ENCODE measurements at places on chromosomes 7 and 10.

- ATAC-seq = no peak
Measured at GRCh38 chr10:32692174-32692573, 246.2 kb downstream of the CCDC7 start.

GRCh38 chr7:4123823-4124222 is 558.3 kb upstream of the FOXK1 start:
- ATAC-seq = no peak

GRCh38 chr7:84589012-84589411 is 394.4 kb upstream of the SEMA3A start:
- ATAC-seq = no peak

- no peak for ATAC-seq
Measured at GRCh38 chr7:38027884-38028455, 107.5 kb downstream of the EPDR1 start.

- no peak for ATAC-seq
Measured at GRCh38 chr7:47392241-47392759, 189.6 kb downstream of the TNS3 start.

GRCh38 chr10:127937915-127938463 is 31.1 kb downstream of the PTPRE start:
- ATAC-seq = no peak

DNA sequence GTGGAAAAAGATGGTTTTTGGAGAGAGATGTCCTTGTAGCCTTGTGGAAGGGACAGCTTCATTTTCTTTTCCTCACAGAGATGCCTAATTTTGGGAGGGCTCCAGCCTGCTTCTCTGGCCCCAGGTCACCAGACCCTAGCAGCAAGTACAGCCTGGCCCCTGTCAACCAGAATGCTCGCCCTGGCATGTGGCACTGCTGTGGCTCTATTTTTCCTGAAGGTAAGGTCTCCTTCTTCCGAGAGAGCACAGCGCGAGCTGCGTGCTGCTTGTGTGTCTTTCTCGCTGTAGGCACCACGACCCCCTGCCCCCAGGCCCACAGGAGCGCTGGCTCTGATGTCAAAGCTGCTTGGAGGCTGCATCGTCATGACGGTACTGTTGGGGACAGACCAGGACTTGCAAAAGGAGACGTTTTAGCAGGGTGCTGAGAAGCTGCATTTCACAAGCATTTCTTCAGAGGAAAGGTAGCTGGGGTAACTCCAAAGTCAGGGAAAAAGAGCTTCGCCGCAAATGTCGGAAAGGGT is 58.7 kb downstream of the CLEC2L start:
- ATAC-seq = no peak

DNA sequence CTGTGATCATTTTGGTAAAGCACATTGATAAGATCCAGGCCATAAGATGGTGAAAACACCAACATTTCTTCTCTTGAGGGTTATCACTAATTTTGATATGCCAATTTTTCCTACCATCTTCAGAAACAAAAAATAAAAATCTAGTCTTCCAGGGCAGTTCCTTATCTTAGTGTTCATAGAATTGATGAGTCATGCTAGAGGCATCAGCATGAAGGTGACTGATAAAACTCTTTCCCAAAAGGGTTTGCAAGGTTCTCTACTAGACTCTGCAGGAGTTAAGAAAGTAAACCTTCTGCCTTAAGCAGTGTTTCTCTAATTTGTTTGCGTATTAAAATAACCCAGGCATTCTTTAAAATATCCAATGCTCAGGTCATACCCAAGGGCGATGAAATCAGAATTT is 483.1 kb upstream of the CNTNAP2 start:
- no peak for ATAC-seq

DNA sequence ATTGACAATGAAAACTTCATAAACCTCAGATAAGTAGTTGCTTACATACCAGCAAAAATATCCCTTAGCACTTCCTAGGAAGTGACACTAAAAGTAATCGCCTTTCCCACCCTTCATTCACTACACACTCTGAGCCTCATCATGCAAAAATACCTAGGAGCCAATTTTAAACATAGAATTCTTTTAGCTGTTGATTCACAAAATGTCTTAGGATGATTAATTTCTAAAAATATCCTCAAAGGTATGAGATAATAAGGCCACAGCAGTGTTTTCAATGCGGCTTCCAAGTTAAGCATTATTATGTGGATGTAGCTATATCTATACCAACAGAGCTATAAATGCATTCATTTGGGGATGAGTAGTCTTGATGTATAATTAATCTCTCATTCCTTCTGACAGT is 13.2 kb downstream of the DNAJC9 start:
- ATAC-seq = no peak

- ATAC-seq = no peak
Measured at GRCh38 chr10:96843823-96844222, 11.7 kb downstream of the LCOR start.

DNA sequence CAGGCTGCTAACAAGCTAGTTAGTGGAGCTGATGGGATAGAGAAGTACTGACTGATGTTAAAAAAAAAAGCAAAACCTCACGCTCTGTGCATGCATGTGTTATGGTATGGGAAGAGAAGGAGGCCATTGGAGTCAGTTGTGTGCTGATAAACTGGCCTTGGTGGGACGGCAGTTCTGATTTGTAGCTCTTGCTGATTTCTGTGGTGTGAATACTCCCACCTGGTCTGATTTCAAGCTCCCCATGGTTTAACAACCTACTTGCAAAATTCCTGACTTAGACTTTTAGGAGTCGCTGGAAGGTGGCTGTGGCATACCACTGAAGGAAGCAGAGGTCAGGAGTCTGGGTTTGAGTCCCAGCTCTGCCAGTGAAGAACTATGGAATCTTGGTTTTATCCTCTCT is 15.2 kb downstream of the CAMK1D start:
- ATAC-seq = no peak

DNA sequence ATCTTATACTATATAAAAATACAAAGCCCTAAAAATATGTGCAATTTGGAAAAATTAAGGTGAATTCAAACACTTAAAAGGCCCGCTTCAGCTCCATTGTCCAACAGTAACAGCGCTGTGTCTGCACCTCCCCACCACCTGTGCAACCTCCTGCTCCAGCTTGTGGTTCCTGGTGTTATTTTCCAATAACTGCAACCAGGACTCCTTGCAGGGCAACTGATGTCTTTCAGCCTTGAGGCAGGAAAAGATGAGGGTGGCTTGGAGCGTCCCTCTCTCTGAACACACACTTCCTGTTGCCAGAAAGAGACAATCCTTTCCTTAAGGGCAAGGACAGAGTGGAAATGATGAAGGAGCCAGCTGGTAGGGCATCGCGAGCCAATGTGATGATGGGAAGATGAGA is 336.0 kb downstream of the GLRX3 start:
- ATAC-seq = no peak

DNA sequence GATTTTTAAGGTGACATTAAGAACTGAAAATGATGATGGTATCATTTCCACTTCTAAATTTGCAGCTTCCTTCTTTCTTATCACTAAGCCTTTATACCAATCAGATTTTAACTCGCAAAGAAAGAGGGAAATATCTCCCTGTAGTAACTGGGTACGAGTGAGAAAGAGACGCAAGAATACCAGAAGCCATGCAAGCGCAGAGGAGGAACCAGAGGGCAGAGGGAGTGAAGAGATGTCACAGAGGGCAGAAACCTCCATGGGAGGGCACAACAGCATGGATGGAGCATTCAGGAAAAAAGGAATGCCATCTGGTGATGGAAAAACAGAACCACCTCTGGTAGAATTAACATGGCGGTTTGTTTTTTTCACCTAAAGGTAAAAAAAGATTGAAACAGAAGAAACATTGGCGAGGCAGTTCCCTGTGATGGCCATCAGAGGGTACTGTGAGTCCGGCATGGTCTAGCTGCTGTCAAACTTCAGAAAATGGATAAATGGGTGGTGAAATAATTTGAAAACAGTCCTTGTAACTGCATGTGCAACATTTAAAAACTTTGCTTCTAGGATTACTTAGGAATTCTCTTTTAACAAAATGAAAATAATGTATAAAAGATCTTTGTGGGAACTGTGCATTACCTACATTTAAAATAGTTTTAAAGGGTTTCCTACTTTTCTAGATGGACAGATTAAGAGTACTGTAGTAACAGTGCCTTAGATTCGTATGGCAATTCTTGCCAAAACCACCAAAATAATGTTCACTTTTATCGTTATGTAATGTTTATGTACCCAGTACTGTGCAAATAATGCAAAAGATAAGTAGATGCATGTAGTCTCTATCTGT is 91.8 kb downstream of the ARHGAP12 start:
- ATAC-seq = peak; percentile 62

- peak; percentile 15 for ATAC-seq
Measured at GRCh38 chr10:60235001-60235400, 154.7 kb downstream of the ANK3 start.

GRCh38 chr10:12690525-12691126 is 310.9 kb downstream of the CCDC3 start:
- no peak for ATAC-seq

DNA sequence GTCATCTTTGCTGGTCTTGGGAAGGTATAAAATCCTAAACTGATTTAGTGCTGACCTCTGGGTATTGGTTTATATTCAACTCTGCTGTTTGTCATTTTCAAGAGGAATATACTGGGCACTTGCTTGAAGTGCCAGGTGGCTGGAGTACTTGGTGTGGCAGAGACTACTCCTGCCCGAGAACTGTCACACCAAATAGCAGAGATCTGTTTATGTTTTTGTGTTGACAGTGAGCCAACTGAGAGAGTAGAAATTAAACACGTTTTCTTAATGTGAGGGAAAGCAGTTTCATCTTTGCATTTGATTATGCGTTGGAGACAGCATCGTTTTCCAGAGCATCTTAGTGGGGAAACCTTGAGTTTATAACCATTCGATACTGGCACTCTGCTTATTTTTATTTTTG is 174.4 kb downstream of the CDCA7L start:
- ATAC-seq = no peak

DNA sequence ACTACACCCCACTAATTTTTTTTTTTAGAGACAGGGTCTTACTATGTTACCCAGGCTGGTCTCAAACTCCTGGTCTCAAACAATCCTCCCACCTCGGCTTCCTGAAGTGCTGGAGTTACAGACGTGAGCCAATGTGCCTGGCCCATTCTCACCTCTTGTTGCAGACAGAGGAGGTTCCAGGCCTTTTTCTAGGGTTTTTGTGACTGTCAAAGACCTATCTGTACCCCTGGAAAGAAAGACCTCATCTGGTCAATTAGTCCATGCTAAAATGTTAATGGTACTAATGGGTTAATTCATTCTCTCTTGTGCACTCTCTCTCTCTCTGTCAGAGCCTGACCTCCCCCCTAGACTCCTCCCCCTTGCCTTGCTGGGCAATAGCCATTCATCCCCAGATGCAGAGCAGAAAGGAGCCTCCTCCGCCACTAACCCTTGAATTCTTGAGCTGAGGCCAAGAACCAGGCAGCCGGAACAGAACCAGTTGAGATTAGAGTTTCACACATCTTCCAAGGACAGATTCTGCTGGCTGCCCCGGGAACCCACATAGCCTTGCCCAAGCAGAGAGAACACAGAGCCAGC is 209.7 kb downstream of the SKIDA1 start:
- ATAC-seq = peak; percentile 87

- no peak for ATAC-seq
Measured at GRCh38 chr10:176677-177076, 41.4 kb downstream of the ZMYND11 start.

DNA sequence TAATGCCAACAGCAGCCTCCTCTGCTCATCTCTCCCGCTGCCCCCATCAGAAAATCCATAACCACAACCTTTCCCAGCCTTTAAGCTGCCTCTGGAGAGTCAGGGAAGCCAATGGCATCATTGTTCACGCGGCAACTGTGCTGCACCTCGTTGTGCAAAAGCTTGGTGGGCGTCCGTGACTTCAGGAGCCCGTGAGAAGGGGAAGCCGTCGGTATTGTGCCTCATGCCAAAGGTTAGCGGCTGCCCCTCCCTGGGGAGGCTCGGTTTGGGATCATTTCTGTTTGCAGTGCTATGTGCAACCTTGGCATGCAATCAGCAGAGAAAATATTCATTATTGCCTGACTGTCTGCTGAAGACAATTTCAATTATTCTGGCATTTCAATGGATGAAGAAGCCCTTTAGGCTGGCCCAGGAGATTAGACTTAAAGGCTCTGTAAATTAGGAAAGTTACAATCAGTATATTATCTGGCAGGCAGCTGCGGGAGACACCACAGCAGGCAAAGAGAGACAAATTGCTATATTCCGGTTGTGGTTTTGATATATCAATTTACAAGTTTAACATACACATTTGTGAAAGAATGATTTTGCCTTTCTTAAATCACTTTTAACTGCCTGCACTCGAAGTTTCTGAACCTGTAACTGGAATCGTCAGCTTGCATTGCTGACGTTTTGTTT is 244.5 kb downstream of the GATA3 start:
- no peak for ATAC-seq

DNA sequence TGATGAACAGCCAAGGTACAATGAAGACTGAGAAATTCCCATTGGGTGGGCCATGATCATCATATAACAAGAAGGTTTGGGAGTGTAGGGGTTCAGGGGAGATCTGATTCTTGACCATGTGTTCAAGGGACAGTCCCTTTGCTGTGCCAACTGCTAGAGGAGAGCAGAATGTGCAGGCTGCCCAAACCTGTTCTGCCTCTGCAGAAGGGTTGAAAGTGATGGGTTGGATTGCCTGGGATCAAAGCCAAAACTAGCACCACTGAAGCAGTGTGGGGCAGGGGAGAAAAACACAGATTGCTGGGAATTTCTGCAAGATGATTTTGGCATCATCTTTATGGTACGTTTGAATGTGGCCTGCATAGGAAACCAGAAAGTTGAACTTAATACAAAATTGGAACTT is 303.9 kb downstream of the OTUD1 start:
- no peak for ATAC-seq

DNA sequence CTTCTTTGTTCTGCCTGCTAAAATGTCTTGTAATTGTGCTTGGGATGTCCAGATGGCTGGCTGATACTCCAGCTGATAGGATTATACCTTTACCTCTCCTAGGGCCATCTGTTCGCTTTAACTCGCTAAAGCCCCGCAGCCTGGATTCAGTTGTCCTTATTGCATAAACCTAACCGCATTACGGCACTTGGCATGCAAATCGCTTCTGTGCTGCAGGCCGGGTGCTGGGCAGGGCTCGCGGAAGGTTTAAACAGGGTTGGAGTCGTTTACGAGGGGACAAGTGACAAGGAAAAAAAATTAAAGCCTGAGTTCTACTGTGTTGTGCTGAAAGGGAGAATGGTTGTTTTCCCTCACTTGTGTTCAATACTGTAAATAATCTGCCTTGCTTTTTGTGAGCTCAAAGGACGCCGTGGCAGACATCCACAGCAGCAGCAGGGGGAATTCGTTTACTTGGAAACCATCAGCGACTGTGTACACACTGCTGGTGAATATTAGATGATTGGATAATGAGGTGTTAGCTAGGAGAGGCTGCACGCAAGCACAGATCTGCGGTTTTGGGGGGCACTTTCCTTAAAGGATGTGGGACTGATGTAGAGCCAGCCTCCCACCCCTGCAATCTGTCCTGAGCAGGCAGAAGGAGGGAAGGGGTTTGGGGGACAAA is 93.0 kb downstream of the EBF3 start:
- no peak for ATAC-seq

Data from SK-N-SH treated with all-trans-retinoic acid at 6 μM for 48 hours (cell line).